ENCODE measurements at places on chromosomes 7 and 10.

GRCh38 chr7:2513702-2514101 is 5.9 kb upstream of the LFNG start:
- DNase-seq, result no peak

DNA sequence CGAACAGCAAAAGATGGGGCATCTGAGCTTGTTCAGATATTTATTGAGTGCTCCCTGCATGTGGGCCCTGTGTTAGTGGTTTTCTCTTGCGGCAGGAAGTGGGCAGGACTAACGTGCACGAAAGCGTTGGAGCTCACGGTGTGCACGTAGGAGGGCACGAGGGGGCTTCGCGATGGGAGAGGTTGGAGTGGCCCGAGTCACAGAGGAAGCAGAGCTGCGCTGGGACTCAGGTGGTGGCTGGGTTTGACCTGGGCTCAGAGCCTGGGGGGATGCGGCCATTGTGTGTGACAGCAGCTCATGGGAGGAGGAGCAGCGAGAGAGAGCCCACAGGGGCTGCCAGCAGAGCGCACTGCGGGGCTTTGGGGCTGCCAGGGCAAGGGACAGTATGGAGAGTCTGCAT is 7.7 kb downstream of the ZSCAN25 start:
- DNase-seq, result no peak

DNA sequence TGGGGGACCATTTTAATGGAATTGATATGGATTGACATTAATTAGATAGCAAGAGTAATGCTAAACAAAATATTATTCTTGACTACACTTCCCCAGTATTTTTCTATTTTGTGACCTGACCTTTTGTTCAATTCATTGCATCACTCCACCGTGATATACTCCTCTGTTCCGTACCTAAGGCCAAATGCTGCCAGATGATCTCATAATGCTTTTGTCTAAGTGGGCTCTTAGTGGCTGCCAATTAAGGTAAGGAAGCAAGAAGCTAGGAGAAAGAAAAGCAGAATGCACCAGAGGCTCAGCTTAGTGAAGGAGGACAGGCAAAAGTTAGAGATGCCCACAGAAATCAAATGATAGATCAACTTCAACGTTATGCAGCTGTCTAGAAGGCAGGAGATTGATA is 36.4 kb downstream of the FEZF1 start:
- no peak for DNase-seq

DNA sequence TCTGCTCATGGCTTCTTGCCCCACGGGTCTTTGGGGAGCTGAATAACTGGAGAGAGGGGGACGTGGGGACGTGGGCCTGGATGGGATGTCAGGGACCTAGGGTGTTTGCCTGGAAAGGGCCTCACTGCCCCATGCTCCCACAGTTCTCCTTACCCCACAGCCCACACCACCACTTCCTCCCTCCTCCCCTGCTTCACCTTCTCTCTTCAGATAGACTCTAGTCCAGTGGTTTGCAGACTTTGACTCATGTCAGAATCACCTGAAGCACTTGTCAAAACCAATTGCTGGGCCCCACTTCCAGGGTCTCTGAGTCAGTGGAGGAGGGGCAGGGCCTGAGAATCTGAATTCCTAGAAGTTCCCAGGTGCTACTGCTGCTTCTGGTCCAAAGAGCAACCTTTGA is 327.4 kb downstream of the RPS24 start:
- DNase-seq, result no peak

DNA sequence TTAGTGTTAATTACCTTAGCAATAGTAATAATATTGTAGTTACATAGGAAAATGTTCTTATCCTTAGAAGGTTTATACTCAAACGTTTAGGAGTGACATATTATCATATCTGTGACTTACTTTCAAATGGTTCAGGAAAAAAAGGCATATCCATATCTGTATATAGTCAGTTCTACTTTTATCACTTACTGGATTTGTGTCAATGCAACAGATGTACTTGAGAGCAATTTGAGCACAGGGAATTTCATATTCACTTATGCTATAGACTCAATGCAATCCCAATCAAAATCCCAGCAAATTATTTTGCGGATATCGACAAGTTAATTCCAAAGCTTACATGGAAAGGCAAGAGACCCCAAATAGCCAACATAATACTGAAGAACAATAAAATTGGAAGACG is 10.0 kb downstream of the DENND11 start:
- DNase-seq, result no peak

GRCh38 chr7:28654110-28654509 is 241.8 kb downstream of the CREB5 start:
- DNase-seq, result no peak

DNA sequence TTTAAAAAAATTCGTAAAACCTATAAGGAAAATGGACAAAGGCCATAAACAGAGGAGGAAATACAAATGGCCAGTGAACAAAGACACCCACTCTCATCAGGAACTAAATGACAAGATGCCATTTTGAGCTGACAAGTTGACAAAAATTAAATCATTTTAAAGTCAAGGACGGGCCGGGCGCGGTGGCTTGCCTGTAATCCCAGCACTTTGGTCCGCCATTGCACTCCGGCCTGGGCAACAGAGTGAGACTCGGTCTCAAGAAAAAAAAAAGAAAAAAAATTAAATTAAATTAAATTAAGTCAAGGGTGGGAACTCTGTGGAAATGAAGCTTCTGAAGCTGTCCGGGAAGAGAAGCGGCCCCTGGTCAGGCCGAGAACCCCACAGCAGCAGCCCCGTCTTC is 1.2 kb upstream of the NOM1 start:
- DNase-seq, result no peak

DNA sequence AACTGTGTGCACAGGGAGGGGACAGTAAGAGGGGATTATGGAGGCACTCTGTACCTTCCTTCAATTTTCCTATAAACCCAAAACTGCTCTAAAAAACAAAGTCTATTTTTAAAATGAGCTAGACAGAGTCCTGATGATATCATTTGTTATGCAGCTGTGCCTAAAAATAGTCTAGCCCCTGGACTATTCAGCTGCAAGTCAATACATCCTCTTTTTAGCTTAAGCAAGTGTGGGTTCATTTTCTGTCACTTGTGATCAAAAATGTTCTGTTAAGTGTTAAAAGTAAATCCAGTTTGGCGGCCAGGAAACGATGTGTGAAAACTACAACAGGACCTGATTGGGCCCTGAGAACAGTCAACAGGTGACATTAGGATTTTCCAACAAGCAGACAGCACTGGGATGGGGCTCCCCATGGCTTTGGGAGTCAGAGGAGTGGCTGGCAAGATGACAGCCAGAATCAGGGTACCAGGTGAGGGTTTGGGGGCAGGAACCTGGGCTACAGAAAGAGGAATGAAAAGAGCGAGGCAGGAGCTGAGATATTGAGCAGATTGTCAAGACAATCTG is 33.9 kb downstream of the FAM107B start:
- no peak for DNase-seq

- DNase-seq, result no peak
Measured at GRCh38 chr10:80540136-80540535, 2.4 kb downstream of the SH2D4B start.

GRCh38 chr7:5470816-5471215 is 47.2 kb upstream of the TNRC18 start:
- DNase-seq, result no peak

- DNase-seq, result no peak
Measured at GRCh38 chr10:104066945-104067344, 18.7 kb downstream of the COL17A1 start.

GRCh38 chr10:24951201-24952142 is 934 bp downstream of the PRTFDC1 start:
- DNase-seq, result no peak

DNA sequence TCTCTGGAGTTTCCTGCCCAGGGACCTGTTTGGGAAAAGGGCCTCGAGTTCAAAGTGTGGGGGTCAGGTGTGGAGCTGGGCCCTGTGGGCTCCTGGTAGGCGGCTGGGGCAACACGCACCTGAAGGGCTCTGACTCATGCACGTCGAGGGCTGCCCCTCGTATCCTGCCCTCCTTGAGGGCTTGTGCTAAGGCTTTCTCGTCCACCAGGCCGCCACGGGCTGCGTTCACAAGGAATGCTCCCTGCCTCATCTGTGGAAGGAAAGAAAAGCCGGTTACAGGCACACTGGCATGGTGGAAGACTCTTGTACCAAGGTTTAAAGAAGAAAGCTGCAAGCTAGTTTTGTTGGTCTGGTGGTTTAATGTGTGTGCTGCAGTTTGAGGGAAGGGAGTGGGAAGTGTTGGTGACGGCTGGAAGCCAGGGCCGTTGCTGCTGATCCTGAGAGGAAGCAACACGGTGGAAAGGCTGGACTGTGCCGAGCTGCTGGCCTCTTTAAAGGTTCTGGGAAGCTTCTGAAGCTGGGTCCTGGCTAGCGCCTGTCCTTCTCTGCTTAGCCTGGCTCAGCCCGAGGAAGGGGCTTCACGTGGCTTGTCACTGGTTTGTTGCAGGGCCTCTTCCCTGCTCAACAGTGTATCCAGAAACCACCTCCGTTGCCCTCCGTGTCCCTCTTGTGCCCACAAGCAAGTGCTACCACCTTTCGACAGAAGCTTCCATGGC is 52.0 kb downstream of the ZRANB1 start:
- no peak for DNase-seq

- no peak for DNase-seq
Measured at GRCh38 chr7:15584575-15584974, 22.8 kb upstream of the AGMO start.

- no peak for DNase-seq
Measured at GRCh38 chr7:27677912-27678612, 15.4 kb upstream of the HIBADH start.

- DNase-seq, result no peak
Measured at GRCh38 chr7:77393261-77393660, 22.9 kb downstream of the GSAP start.

- DNase-seq, result no peak
Measured at GRCh38 chr7:80679921-80680907, 41.8 kb downstream of the CD36 start.

DNA sequence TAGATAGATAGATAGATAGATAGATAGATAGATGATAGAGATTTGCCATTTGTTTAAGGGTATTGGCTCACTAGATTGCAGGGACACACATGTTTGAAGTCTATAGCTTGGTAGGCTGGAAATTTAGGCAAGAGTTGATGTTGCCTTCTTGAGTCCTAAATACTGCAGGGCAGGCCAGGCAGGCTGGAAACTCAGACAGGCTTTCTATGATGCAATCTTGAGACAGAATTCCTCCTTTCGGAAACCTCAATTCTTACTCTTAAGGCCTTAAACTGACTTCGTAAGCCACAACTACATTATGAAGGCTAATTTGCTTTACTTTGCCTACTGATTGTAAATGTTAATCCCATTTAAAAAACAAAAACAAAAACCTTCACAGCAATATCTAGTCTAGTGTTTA is 322.9 kb upstream of the AKR1E2 start:
- DNase-seq, result no peak

GRCh38 chr7:120467676-120468075 is 194.7 kb downstream of the KCND2 start:
- no peak for DNase-seq

- no peak for DNase-seq
Measured at GRCh38 chr10:78280604-78281003, 246.9 kb downstream of the RPS24 start.

GRCh38 chr10:101780187-101780817 is 2.9 kb downstream of the NPM3 start:
- no peak for DNase-seq

DNA sequence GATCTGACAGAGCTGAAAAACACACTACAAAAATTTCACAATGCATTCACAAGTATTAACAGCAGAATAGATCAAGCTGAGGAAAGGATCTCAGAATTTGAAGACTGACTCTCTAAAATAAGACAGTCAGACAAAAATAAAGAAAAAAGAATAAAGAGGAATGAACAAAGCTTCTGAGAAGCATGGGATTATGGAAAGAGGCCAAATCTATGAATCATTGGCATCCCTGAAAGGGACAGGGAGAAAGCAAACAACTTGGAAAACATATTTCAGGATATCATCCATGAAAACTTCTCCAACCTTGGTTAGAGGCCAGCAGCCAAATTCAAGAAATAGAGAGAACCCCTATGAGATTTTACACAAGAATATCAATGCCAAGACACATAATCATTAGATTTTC is 804.8 kb upstream of the IGFBP3 start:
- DNase-seq, result no peak

- DNase-seq, result no peak
Measured at GRCh38 chr7:130084037-130084875, 13.9 kb downstream of the KLHDC10 start.

- no peak for DNase-seq
Measured at GRCh38 chr7:116834815-116835504, 27.4 kb upstream of the CAPZA2 start.

DNA sequence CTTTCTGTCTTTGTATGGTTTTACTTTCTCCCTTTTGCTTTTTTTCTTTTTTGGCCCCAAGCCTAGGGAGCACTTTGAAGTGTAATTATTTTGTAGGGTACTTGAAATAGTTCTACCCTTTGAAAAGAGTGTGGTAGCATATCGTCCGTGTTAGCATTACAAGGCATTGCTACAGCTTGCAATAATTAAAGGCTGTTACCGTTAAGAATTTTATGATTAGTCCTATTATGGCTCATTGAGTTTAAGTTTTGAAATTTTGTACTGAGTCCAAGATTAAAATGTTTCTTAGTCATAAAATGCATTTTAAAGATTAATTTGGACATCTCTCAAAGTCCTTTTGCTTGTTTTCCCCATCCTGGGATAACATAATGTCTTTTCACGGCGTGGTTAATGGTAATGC is 490.0 kb upstream of the LRRN3 start:
- DNase-seq, result no peak

DNA sequence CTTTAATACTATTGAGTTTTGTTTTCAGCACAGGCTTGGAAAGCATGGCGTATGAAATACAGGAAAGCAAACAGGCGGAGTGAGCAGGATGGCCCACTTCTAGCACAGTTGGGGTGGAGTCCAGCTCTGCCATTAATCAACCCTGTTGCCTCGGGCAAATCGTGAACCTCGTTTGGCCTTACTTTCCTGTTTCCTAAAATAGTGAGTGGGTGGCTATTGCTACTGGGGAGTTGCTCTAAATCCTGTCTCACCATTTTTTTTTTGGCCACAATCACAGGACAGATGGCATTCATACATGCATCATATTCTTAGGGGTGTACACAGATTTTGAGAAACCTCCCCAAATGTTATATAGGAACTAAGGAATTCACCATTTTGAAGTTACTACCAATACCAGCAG is 157.8 kb downstream of the ANLN start:
- no peak for DNase-seq

DNA sequence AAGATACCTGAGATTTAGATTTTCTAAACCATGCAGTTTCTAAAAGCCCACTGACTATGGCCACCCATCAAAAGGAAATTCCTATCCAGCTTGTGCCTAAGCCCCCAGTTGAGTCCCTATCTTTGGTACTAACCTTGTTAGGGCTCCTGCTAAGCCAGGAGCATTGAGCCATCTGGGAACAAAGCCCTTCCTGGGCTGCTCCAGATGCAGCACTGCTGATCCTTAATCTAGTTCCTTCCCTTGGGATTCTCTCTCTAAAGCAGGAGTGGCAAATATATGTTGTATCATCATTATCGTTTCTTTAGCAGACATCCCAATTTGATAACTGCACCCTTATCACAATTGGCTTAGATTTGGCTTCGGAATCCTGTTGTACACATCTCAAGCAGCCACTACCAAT is 24.7 kb upstream of the PDLIM1 start:
- no peak for DNase-seq

DNA sequence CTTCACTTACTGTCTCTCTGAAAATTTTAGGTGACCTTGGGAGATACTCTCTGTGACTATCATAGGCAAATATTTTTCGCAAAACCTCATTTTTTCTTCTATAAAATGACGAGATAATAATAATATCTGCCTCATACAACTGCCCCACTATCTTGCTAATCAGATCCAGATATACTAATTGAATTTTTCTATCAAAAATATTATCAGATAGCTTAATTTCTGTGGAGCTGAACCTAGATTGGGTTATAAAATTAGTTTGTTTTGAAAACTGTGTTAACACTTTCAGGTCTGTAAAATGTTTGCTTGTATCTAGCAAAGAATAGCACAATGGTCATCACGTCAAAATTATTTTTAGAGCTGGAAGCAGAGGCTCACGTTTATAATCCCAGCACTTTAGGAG is 486.7 kb upstream of the LRRN3 start:
- DNase-seq, result no peak
